ENCODE measurements at places on chromosomes 2 and 18.

DNA sequence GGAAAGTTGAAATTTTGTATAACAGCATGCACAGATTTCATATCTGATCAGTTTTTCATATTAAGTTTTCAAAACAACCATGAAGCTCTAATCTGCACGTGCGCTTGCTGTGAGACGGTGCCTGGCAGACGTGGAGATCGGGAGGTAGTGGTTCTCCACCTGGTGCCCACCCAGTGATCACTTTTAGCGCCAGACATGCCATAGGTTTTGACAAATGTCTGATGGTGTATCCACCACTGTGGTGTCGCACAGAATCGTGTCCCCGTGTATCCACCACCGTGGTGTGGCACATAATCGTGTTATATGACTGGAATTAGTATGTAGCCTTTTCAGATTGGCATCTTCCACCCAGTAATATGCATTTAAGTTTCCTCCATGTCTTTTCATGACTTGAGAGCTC lies 40.9 kb upstream of the KCNG2 start:
- no peak for DNase-seq

DNA sequence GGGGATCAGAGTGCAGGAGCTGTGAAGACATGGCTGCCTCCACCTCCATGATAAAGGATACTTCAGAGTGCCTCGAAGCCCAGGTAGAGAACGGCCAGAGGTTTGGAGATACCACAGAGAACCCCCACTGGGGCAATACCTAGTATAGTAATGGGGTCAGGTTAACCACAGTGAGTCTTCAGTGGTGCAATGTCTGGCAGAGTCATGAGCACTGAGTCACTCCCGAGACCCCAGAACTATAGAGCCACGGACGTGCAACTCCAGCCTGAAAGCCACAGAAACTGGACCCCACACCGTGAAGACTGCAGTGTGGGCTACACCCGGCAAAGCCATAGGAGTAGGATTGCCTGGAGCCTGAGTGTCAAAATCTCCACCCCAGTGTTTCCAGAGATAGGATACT lies 746.6 kb downstream of the CBLN2 start:
- no peak for DNase-seq

- no peak for DNase-seq
Measured at GRCh38 chr2:195651046-195651445, 6.0 kb upstream of the SLC39A10 start.

DNA sequence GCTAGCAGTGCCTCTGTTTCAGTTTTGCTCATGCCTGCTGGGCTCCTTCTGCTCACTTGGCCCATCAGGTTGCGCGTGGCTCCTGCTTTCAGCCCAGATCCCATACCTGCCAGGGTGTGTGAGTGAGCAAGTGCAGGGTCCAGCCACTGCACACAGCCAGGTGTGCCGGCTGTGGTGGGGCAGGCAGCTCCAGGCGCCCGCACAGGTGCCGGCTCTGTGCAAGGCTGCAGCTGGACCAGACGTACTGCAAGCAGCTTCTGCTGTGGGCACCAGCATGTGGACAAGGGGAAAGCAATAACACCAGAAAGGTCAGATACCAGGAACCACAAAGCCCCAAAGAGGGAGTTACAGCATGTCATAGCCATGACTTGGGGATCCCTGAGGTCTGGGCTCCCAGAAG lies 5.6 kb upstream of the PCARE start:
- no peak for DNase-seq

- DNase-seq: no peak
Measured at GRCh38 chr2:168961450-168962229, 60.5 kb downstream of the G6PC2 start.

- no peak for DNase-seq
Measured at GRCh38 chr2:200239216-200239615, 67.3 kb upstream of the SPATS2L start.

- DNase-seq: no peak
Measured at GRCh38 chr2:30486655-30487054, 39.6 kb downstream of the LCLAT1 start.

DNA sequence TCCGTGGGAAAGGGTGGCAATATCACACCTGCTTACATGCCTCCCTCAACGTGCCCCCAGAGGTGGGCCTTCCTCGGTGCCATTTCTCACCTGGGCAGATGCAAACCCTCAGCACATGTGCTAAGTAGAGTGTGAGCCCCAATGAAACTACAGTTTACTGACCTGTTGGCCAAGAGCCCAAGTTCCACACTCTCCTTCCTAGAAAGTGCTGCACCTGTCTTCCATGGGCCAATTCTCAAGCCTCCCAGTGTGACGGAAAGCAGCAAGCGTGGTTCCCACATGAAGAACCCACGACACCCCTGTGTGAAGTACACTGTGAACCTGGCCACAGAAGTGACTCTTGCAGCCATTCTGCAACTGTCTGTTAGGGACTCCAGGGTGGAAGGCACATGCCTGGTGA lies 73.7 kb downstream of the UXS1 start:
- DNase-seq: no peak

DNA sequence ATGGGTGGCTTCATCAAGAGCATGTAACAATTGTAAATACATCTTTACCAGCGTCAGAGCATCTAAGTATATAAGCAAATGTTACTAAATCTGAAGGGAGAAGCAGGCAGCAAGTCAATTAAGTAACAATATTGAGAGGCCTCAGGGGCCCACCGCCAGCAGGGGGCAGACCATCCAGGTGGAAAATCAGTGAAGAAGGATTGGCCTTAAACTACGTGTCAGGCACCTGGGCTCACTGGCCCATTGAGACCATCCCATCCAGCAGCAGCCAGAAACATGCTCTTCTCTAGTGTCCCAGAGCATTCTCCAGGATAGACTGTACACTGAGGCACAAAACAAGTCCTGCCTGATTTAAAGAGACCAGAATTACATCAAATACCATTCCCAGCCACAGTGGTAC lies 96.2 kb upstream of the SNTG2 start:
- DNase-seq: no peak

DNA sequence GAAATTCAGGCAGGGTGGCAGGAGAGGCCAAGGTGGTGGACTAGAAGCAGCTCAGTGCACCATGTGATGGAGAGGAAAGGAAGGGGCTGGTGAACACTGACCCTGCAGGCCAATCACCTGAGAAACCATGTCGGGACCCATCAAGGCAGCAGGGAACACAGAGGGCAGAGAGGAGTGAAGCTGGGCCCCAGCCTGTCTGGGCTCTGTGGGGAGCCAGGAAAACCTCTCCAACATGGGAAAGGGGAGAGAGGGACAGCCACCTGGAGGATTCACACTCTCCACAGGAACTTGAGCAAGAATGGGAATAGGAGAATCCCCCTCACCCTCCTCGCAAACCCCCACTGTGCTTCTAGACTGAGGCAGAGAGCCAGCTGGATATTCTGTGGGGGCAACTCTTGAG lies 85.5 kb upstream of the CYP26B1 start:
- DNase-seq: no peak

- peak; percentile 72 for DNase-seq
Measured at GRCh38 chr2:127701651-127702394, 526 bp downstream of the SFT2D3 start.

DNA sequence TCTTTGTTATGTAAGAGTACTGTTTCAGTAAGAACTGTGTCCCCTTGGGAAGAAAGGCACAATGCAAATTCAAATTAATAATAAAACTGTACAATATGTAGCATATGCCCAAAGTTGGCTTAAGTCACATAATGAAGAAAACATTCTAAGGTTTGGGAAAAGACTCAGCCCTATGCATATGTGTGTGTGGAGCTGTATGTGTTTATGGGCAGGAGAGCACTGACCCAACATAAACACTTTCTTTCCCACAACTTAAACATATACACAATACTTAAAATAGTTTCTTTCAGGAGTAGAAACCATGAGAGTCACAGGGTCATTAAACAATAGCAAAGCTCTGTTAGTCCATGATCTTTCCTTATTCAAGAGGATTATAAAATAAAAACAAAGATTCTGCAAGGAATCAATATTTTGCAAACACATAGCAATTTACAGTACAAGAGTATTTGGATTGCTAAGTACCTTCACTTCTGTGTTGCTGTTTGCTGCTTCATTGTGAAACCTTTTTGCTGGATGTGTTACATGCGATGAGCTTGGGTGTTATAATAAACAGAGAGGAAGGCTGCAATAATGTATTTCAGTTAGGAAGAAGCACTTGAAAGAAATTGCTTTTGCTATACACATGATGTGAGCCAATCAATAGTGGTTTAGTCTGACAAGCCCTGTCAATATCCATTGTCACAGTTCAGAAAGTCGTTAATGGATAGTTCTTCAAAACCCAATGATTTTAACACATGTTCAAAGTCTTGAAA lies 347.3 kb downstream of the ARHGAP15 start:
- no peak for DNase-seq

DNA sequence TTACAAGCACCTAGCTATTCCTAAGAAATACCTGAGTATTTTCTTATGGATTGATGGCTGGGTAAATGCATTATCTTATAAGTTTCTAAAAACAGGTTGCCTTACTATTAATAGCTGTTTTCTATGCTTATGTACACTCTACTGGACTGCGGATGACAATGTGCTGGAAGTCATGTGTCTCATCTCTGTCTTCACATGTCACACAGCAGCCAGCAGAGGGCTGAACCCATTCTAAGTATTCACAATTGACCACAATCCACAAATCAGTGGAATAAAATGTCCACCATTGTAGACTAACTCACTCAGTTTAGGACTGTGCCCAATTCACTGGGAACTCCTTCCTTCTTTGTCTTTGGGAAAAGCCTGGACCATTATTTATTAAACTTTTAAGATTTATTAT lies 371.2 kb downstream of the INSIG2 start:
- DNase-seq: no peak

DNA sequence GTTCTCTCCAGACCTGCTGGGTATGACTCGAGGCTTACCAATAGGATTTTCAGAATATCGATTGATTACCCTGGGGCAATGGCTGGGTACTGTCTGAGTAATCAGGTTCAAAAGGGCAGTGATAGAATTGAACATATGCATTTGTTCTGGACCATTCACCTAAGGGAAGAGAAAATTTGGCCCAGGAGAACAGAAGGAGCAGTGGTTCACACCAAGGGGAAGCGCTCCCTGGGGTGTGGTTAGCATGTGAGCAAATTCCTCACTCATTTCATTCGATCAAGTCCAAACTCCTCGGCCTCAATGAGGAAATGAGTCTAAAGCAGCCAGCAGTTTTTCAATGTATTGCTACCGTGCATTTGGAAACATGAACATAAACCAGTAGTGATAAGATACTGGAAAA lies 55.6 kb downstream of the CYP26B1 start:
- no peak for DNase-seq

DNA sequence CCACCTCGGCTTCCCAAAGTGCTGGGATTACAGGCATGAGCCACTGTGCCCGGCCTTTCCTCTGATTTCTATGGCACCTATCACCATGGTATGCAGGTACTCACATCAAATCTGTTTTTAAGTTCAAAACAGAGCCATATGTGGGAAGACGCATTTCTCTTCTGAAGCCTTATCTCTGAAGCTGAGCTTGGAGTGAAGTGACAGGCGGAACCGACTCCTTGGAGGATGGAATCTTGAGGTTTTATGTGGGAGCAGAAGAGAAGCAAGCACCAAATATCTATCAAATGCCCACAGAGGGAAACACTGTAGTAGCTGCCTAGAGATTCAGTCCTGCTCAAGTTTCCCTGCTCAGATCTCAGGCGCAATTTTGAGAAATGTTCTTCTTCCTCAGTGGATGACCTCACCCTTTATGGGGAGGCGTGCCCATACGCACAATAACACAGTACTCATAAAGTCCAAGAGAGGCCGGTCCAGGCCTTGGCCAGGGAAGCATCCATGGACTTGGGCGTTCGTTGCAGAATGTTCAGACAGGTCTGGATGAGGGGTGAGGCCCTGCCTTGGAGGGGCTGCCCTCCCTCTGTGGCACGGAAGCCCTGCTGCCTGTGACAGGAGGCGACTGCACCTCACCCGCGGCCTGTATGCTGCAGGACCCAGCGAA lies 67.9 kb downstream of the HNRNPLL start:
- DNase-seq: no peak

DNA sequence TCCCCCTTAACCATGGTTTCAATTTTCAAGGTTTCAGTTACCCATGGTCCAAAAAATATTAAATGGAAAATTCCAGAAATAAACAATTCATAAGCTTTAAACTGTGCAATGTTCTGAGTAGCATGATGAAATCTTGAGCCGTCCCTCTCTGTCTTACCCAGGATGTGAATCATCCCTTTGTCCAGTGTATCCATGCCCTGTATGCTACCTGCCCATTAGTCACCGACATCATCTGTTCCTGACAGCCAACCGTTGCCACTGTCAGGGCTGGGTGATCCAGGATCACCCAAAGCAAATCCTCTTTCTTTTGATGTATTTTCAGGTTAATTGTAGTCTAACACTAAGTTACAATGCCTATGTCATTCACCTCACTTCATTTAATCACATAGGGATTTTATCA lies 15.7 kb upstream of the OLA1 start:
- DNase-seq: no peak

GRCh38 chr2:105329561-105330495 lies at the start of gene TGFBRAP1:
Gene TGFBRAP1, minus strand, starts transcription at chr2:105329735. Its CDS starts 21,434 bp downstream, at chr2:105308301.
- peak; percentile 56 for DNase-seq

GRCh38 chr2:154452906-154453493 lies 245.5 kb upstream of the KCNJ3 start:
- no peak for DNase-seq

DNA sequence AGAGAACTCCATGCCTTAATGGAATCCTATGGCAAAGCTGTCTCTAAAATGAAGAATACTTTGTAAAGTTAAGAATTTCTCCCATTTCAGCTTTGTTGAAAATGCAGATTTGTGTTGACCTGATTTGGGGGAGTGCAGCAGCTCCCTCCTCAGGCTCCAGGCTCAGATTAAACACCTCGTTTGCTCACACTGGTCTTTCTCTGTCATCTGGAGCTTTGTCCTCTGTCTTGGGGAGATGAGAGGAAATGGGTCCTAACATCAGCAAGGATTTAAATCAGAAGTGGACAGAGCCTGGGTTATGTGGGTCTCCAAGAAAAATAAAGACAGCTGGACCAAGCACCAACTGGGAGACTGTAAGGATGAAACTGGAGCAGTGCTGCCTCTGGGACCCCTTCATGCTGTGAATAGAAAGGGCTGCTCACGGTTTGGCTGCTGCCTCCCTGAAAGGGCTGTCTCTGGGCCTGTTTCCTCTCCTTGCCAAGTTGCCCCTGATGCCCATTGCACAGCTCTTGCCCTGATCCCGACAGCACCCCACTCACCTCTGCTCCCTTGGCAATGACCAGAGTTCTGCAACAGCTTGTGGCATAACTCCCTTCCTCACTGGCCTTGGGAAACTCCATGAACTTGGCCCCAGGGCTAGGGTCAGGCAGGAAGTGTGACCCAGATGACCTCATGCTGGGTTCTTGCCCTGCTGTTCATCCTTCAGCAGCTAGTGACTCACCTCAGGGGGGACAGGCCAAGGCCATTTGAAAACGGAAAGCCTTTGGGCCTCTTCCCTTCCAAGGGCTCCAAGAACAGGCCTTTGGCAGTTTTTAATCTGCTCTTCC lies 197.2 kb downstream of the CYP26B1 start:
- no peak for DNase-seq
